ENCODE measurements at places on chromosomes 4 and X. TPM values are rescaled to one million over a fixed set of nuclear protein-coding genes. Genes with fewer than 3 reads are reported as not detected.

FAM184B gene
- not detected for total RNA-seq

RAI2 gene
- total RNA-seq, result 9.1 TPM

EGFL6 gene
- not detected for total RNA-seq

FGFBP1 gene
- not detected for total RNA-seq

COX7B2 gene
- not detected for total RNA-seq

FGB gene
- total RNA-seq, result not detected

CTAG1B gene
- total RNA-seq, result not detected

GRCh38 chrX:69318651-69319340, 153.5 kb upstream of the PJA1 start:
- no peak for DNase-seq

GRCh38 chr4:110196871-110197528, 1.4 kb downstream of the ELOVL6 start:
- no peak for DNase-seq

DNA sequence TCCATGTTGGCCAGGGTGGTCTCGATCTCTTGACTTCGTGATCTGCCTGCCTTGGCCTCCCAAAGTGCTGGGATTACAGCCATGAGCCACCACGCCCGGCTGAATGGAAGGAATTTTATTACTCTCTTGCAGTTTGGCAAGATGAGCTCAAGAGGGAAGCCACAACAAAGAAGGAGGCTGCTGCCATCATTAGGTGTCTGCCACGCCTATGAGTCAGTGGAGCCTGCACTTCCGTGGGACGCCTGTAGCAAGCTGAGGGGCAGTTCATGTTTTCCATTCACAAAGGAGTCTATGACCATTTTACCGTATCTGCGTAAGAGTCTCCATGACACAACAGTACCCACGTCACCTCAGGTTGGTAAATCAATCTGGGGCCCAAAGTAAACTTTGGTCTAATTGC, 51.2 kb upstream of the CHRNA9 start:
- DNase-seq, result no peak

DNA sequence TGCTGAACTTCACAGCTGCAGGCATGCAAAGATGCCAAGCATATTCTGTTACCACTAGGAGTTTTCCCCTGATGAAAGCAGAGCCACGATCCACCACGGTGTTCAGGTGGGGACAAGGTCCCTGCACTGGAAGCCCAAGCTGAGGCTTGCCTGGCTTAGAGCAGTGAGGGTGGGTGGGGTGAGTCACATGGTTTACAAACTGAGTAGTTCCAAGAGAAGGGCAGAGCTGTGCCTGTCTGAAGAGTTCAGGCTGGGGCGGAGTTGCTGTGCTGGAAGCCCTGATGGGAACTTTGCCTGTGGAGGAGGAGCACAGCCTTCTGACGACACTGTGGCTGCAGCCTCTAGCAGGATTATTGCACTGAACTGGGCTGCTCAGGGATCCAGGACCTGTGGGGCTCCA, 45.5 kb downstream of the FAM9B start:
- no peak for DNase-seq

- DNase-seq, result no peak
These were observed 473.4 kb downstream of the INPP4B start for GRCh38 chr4:142372530-142373260.

DNA sequence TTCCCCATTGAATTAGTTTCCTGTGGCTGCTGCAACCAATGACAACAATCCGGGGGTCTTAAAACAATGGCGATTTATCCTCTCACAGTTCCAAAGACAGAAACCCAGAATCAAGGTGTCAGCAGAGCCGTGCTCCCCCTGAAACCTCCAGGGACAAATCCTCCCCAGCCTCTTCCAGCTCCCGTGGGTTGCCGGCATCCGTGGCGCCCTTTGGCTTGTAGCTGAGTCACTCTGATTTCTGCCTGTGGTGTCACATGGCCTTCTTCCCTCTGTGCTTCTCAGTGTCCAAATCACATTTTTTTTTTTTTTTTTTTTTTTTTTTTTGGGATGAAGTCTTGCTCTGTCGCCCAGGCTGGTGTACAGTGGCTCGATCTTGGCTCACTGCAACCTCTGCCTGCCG, 64.5 kb upstream of the STX18 start:
- DNase-seq, result no peak

DNA sequence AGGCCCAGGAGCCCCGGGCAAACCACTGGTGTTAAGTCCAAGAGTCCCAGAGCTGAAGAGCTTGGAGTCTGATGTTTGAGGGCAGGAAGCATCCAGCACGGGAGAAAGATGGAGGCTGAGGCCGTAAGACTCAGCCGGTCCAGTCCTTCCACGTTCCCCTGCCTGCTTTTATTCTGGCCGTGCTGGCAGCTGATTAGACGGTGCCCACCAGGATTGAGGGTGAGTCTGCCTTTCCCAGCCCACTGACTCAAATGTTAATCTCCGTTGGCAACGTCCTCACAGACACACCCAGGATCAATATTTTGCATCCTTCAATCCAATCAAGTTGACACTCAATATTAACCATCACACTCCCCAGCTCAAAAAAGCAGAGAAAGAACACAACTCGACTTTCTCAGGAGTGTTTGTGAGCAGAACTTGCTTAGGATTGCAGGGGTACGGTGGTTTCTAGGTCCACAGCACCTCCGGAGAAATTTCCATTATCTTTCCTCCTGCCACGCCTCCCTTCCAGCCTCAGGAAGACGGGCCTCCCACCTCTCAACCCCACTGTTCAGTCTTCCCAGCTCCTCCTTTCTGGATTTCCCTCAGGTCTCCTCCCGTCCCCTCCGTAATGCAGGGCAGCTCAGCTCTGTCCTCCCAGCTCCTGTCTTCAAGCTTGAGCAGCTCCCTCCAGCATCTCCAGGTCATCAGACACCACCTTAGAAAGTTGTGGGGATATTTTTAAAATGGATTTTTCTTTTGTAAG, 13.3 kb upstream of the TMEM271 start:
- no peak for DNase-seq

- DNase-seq, result no peak
These were observed 100.0 kb downstream of the CCSER1 start for GRCh38 chr4:90227177-90227576.

GRCh38 chr4:4969298-4969697, 50.0 kb downstream of the CYTL1 start:
- DNase-seq, result no peak

GRCh38 chr4:2832309-2832980, 11.2 kb upstream of the ADD1 start:
- DNase-seq, result no peak

DNA sequence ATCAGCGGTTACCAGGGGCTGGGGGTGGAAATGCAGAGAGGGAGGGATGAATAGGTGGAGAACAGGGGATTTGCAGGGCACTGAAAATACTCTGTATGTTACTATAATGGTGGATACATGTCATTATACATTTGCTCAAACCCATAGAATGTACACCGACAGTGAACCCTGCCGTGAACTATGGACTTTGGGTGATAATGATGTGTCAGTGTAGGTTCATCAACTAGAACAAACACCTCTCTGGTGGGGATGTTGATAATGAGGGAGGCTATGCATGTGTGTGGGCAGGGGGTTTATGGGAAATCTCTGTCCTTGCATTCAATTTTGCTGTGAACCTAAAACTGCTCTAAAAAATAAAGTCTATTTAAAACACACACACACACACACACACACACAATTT, 11.5 kb downstream of the HPSE start:
- DNase-seq, result no peak
